ENCODE measurements at places on chromosomes 2 and 18. TPM values are rescaled to one million over a fixed set of nuclear protein-coding genes. Genes with fewer than 3 reads are reported as not detected.

The CHRND gene
- 2.4 TPM for total RNA-seq

- peak; percentile 7 for DNase-seq
Observed at GRCh38 chr2:84022810-84023431, 436.2 kb downstream of the SUCLG1 start.

- no peak for DNase-seq
Observed at GRCh38 chr2:86213056-86213455, 13.8 kb downstream of the MRPL35 start.

GRCh38 chr18:58161659-58162058 is 117.6 kb downstream of the NEDD4L start:
- no peak for DNase-seq

- no peak for DNase-seq
Observed at GRCh38 chr2:240146627-240147278, 6.3 kb upstream of the OTOS start.

Data from skin of body (tissue), 3 donors.